CD4-positive, alpha-beta T cell treated with Interleukin-10 for 1 hour (primary cell): ENCODE measurements at places on chromosomes 2 and 18.

DNA sequence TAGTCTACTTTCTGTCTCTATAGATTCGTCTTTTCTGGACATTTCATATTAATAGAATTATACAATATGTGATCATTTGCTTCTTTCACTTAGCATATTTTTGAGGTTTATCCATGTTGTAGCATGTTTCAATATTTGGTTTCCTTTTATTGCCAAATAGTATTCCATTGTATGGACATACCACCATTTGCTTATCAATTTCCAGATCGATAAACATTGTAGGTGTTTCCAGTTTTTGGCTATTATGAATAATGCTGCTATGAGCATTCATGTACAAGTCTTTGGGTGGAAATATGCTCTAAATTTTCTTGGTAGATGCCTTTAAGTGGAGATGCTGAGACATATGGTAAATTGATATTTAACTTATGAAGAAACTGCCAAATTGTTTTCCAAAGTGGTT is 114.1 kb downstream of the RND3 start:
- DNase-seq = no peak

DNA sequence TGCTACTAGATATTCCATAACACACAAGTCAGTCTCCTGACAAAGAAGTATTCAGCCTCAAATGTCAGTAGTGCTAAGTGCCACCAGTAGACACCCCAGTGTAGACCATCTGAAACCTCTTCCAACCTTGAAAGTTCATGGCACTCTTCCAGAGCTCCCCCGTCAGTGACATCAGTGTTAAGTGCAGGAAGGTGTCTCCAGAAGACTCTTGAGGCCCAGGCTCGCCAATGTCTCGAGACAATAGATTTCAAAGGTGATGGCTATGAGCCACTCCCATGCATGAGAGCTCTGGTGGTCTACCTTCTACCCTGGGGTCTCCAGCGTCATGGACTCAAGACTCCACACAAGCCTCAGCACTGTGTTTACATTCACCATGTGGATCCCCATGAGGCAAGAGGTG is 183.8 kb downstream of the SMAD2 start:
- no peak for DNase-seq

GRCh38 chr18:9771977-9772660 is 64.0 kb downstream of the RAB31 start:
- DNase-seq = no peak

GRCh38 chr18:73638709-73639108 is 508.9 kb downstream of the FBXO15 start:
- DNase-seq = no peak

GRCh38 chr18:3466045-3466444 is 16.1 kb downstream of the TGIF1 start:
- DNase-seq = no peak

GRCh38 chr2:68709421-68709911 is 25.1 kb upstream of the ARHGAP25 start:
- DNase-seq = peak; percentile 50

- no peak for DNase-seq
Observed at GRCh38 chr2:8489221-8489620, 192.6 kb upstream of the ID2 start.
